ENCODE measurements at places on chromosomes 4 and X.

DNA sequence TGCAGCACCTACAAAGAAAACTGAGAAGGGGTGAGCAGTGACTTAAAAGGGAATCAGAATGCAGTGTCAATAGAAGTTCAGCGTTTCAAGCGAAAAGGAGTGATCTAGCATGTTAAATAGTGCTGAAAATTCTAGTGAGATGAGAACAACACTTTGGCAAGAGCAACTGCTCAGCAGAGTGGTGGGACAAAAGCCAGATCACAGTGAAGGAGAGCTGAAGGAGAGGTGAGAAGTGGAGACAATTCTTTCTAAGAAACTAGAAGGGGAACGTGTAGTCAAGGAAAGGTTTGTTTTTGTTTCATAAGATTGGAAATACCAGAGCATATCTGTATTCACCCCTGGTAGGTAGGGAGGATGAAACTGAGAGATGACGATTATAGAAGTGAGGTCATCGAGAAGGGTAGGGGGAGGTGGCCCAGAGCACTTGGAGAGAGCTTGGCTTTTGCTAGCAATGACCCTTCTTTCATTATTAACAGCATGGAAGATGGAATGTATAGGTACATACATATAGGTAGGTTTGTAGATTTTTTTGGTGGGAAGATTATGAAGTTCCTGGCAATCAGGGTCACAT is 33.7 kb downstream of the SRPX2 start:
- no peak for DNase-seq

- no peak for DNase-seq
Observed at GRCh38 chr4:46878641-46879040, 30.4 kb downstream of the COX7B2 start.

GRCh38 chr4:55154290-55154880 is 29.0 kb upstream of the KDR start:
- DNase-seq = no peak

DNA sequence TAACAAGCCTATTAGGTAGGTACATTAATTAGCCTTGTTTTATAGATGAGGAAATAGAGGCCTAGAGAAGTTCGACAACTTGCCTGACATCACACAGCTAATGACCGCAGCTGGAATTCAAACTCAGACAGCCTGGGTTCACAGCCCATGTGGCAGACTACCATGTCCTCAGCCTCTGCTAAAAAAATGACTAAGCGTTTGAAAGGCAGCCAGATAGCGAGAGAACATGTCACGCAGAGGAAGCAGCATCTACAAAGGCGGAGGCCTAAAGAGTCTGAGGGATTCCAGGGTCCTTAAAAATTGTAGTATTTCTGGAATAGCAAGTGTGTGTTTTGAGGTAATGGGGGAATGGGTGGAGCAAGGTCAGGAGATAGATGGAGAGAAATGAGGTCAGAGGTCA is 33.2 kb upstream of the BMP15 start:
- DNase-seq = no peak

DNA sequence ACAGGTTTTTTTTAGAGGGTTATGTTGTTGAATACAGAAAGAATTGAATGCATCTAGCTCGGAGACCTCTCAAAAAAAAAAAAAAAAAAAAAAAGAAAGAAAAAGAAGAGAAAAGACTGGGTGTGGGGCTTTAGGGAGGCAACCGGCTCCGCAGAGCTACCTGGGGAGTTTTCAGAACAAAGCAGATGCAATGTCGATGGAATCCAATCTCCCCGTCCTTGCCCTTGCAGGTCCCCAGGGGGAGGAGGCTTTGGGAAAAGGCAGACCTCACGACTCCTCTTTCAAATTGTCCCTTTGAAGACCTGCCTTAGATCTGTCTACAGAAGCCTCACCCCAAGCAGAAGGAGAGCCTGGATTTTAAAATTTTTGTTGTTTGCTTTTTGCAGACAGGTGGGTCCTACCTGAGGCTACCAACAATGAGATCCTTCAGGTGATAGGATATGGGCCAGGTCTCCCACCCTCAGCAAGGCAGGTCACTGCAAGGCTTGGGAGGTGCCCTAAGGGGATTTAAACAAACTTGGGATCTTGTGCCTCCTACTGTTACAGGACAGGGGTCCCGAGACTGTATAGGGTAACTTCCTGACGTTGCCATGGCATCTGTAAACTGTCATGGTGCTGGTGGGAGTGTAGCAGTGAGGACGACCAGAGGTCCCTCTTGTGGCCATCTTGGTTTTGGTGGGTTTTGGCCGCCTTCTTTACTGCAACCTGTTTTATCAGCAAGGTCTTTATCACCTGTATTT is 75.2 kb upstream of the PRKX start:
- DNase-seq = no peak

DNA sequence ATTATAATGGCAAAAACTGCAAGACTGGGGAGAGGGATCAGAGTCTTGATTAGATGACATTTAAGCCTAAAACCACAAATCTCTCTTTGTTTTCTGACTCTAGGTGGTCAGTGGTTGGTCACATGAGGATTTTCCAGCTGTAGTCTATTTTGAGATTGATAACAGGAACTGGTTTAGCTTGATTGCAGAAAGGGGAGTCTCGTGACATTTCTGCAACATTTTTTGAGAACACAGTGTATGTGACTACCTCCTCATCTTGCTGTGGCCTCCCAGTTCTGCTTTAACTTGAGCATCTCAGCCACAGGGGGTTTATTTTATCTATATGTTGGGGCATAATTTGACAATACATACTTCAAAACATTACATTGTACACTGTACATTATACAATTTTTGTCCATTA is 726.4 kb upstream of the MAGEB2 start:
- DNase-seq = no peak

GRCh38 chrX:129566073-129566472 is 26.0 kb downstream of the OCRL start:
- no peak for DNase-seq

- DNase-seq = no peak
Observed at GRCh38 chr4:108762559-108763225, at the start of gene ETNPPL. Gene ETNPPL (minus strand): TSS chr4:108763053. CDS start chr4:108762898, 155 bp downstream.

GRCh38 chr4:110266136-110266535 is 67.7 kb upstream of the ELOVL6 start:
- no peak for DNase-seq

GRCh38 chr4:83331956-83332355 is 2.7 kb downstream of the HPSE start:
- no peak for DNase-seq

GRCh38 chr4:94741304-94741703 is 16.5 kb upstream of the BMPR1B start:
- no peak for DNase-seq

DNA sequence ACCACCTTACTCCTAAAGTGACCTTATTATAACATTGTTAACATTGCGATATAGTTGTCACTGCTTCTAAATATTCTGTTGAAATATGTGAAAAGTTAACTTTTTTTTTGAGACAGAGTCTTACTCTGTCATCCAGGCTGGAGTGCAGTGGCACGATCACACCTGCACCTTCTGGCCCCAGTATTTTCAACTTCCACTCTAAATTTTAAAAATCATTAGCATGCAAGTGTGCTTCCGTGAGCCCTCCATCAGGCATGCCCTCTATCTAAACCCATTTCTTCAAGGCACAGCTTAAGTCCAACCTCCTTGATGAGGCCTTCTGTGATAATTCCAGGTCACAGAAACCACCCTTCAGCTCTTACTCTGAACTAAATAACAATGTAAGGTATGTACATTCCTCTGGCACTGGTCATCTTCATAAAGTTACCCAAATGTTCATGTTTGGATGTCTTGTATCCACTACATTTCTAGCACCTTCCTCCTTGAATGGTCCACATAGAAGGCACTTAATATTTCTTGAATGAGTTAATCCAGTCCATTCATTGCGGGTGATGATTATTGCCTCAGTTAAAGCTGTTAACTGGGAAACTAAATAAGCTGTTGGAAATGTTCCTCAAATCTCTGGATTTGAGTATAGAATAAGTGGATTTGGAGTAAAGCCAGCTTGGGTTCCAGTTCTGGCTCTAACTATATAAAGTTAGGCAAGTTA is 38.6 kb upstream of the TMEM131L start:
- no peak for DNase-seq

GRCh38 chrX:31508338-31508737 is 436.5 kb upstream of the FTHL17 start:
- DNase-seq = no peak

GRCh38 chrX:8841911-8842310 is 40.7 kb upstream of the FAM9A start:
- DNase-seq = no peak

DNA sequence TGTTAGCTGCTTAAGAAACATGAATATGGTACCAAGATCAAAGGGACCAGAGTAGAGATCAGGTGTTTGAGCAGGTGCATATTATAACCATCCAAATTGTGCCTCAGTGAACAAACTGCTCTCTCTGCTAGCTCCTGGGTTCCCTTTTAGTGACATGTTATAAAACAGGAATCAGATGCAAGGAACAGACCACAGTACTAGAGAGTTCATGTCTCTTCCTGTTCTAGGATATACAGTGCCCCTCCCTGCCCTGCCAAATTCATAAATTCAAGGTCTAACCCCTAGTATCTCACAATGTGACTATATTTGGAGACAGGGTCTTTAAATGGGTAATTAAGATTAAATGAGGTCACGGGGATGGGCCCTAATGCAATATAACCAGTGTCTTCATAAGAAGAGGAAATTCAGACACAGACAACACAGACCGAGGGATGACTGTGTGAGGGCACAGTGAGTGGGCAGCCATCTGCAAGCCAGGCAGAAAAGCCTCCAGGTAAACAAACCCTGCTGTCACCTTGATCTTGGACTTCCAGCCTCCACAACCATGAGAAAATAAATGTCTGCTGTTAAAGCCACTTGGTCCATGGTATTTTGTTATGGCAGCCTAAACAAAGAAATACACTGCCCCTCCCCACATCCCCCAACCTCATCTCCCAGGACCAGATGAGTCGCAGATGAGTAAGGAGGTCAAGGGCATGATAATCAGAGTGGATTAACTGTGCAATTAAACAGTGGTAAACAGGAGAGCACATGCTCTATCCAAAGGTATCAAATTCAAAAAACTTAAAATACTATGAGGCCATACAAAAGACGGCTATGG is 82.5 kb downstream of the RBM47 start:
- no peak for DNase-seq

- no peak for DNase-seq
Observed at GRCh38 chr4:69951602-69952001, 13.9 kb downstream of the CSN2 start.

- DNase-seq = no peak
Observed at GRCh38 chrX:154506483-154507332, 9.3 kb downstream of the FAM3A start.

- DNase-seq = no peak
Observed at GRCh38 chrX:20061855-20062254, 54.9 kb downstream of the MAP7D2 start.

GRCh38 chr4:152281822-152282221 is 254.1 kb downstream of the FBXW7 start:
- DNase-seq = no peak

- DNase-seq = no peak
Observed at GRCh38 chrX:11135564-11136185, 24.5 kb downstream of the HCCS start.

- DNase-seq = no peak
Observed at GRCh38 chr4:47798165-47798564, 39.7 kb downstream of the CORIN start.

- no peak for DNase-seq
Observed at GRCh38 chrX:38178396-38178795, 42.3 kb downstream of the SRPX start.

- DNase-seq = no peak
Observed at GRCh38 chrX:71579136-71579989, 1.1 kb downstream of the GCNA start.

DNA sequence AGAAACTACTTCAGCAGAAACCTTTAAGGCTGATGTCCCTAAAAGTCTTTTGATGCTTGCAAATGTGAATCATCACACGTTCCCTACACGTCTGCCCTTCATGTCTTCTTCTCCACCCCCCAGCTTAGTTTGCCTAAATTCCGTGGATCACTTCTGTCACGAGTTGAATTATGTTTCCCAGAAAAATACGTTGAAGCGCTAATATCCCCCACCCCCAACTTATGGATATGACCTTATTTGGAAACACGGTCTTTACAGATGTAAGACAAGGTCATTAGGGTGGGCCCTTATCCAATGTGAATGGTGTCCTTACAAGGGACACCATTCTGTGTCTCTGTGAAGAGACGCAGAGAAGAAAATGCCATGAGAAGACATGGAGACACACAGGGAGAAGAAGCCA is 2.1 kb upstream of the ZNF518B start:
- no peak for DNase-seq

GRCh38 chr4:146132445-146132844 is 43.1 kb upstream of the LSM6 start:
- peak; percentile 24 for DNase-seq

- DNase-seq = no peak
Observed at GRCh38 chrX:138011468-138011867, 445.5 kb downstream of the ZIC3 start.

DNA sequence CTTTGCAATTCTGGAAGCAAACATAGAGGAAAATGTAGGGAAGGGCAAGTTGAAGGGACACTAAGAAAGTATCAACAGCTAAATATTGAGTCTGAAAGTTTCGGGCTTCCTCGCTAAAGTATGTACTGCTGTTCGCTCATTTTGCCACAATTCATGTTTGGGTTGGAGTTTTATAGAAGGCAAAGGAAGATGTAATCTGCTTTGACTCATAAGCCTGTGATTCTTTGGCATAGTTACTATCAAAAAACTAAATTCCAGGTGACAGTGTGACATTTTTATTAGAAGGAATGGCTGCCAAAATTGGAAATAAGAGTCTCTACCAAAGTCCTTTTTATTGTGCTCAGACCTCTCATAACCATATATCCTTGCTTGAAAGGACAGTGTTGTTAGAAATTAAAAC is 336.7 kb upstream of the ADGRL3 start:
- DNase-seq = no peak

DNA sequence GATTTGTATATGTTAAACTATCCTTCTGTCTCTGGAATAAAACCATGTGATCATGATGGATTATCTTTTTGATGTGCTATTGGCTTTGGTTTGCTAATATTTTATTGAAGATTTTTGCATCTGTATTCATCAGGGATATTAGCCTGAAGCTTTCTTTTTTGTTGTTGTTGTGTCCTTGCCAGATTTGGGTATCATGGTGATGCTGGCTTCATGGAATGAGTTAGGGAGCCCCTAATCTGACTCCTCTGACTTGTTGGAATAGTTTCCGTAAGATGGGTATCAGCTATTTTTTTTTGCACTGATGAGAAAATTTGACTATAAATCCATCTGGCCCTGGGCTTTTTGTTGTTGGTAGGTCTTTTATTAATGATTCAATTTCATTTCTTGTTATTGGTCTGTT is 45.7 kb downstream of the ATP10D start:
- DNase-seq = no peak

GRCh38 chr4:13597141-13597540 is 30.4 kb downstream of the BOD1L1 start:
- DNase-seq = no peak

DNA sequence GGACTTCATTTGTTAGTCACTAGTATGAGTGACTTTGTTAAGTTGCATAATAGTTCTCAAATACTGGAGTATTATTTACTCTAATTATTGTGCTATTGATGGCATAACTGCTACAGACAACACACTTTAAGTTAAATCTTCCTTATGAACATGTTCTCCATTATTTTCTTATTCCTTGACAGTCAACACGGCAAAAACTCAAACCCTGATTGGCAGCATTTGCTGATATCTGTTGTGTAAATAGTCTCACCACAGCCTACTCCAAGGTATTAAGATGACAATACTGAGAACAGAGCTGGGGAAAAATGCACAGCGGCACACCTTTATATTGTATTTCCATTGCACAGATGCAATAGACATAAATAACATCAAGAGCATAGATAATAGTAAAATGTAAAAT is 568.0 kb upstream of the AADAT start:
- DNase-seq = no peak

- no peak for DNase-seq
Observed at GRCh38 chr4:153221783-153222706, 17.8 kb downstream of the TRIM2 start.

- DNase-seq = no peak
Observed at GRCh38 chrX:4181782-4182407, 468.4 kb upstream of the PRKX start.
